Bronchus fibroblast of lung (primary cell): ENCODE measurements at places on chromosomes 7 and 10. TPM values are rescaled to one million over a fixed set of nuclear protein-coding genes. Genes with fewer than 3 reads are reported as not detected.

OGDHL gene
- under 0.01 and 0.17 TPM in 2 replicates for total RNA-seq

TIAL1 gene
- 48.1 and 48.6 TPM in 2 replicates for total RNA-seq

OR9A2 gene
- total RNA-seq, result not detected in 2 replicates

CLDN4 gene
- total RNA-seq, result 1.2 and 1.7 TPM in 2 replicates

ARMC3 gene
- not detected in 2 replicates for total RNA-seq

ARHGEF35 gene
- total RNA-seq, result 0.84 and 0.89 TPM in 2 replicates

ZNF518A gene
- total RNA-seq, result 5.5 and 5.7 TPM in 2 replicates

ADAM22 gene
- 0.30 and 0.67 TPM in 2 replicates for total RNA-seq

PDE6C gene
- not detected in 2 replicates for total RNA-seq

VSTM4 gene
- 0.34 and 0.74 TPM in 2 replicates for total RNA-seq

CCDC3 gene
- 0.34 and 0.45 TPM in 2 replicates for total RNA-seq

ANKRD2 gene
- total RNA-seq, result 0.89 and 1.0 TPM in 2 replicates

ADAM8 gene
- 1.2 and 2.0 TPM in 2 replicates for total RNA-seq

PCDH15 gene
- total RNA-seq, result not detected in 2 replicates

SLC35G1 gene
- total RNA-seq, result 2.5 and 3.4 TPM in 2 replicates

NEUROG3 gene
- total RNA-seq, result not detected in 2 replicates

IFIT1B gene
- not detected in 2 replicates for total RNA-seq

CUL2 gene
- total RNA-seq, result 18.8 and 19.9 TPM in 2 replicates

ANKRD30A gene
- total RNA-seq, result not detected in 2 replicates

GAD2 gene
- not detected in 2 replicates for total RNA-seq

CALHM1 gene
- not detected in 2 replicates for total RNA-seq

CALML5 gene
- total RNA-seq, result not detected in 2 replicates

TUBAL3 gene
- total RNA-seq, result not detected in 2 replicates

INMT gene
- 2.1 and 2.5 TPM in 2 replicates for total RNA-seq

CYP2C19 gene
- not detected in 2 replicates for total RNA-seq

OR6V1 gene
- total RNA-seq, result not detected in 2 replicates

PPP1R3A gene
- not detected in 2 replicates for total RNA-seq

GRM8 gene
- total RNA-seq, result not detected in 2 replicates

HKDC1 gene
- total RNA-seq, result under 0.01 TPM in 1 of 2 replicates, not detected in the other

CALCR gene
- total RNA-seq, result not detected in 2 replicates

TAC1 gene
- 0.15 TPM in 1 of 2 replicates, not detected in the other for total RNA-seq

SORBS1 gene
- 0.34 and 0.59 TPM in 2 replicates for total RNA-seq

MKX gene
- total RNA-seq, result 1.0 and 1.2 TPM in 2 replicates

CH25H gene
- total RNA-seq, result 0.30 and 0.34 TPM in 2 replicates

OR2A1 gene
- under 0.01 TPM in 2 replicates for total RNA-seq

DIP2C gene
- 9.5 and 10.9 TPM in 2 replicates for total RNA-seq

ELN gene
- total RNA-seq, result 0.59 and 4.2 TPM in 2 replicates

PRKAG2 gene
- 24.8 and 29.3 TPM in 2 replicates for total RNA-seq

HMX3 gene
- not detected in 2 replicates for total RNA-seq

ITPRID1 gene
- total RNA-seq, result not detected in 2 replicates

OR2A42 gene
- not detected in 2 replicates for total RNA-seq

TFR2 gene
- total RNA-seq, result 0.17 and 0.30 TPM in 2 replicates

C10orf53 gene
- not detected in 2 replicates for total RNA-seq

CACNB2 gene
- total RNA-seq, result 2.2 and 2.7 TPM in 2 replicates

KIN gene
- 4.5 and 10.1 TPM in 2 replicates for total RNA-seq

OPN1SW gene
- not detected in 2 replicates for total RNA-seq

TEX36 gene
- total RNA-seq, result not detected in 2 replicates

PKD1L1 gene
- under 0.01 TPM in 2 replicates for total RNA-seq

SPDYE9 gene
- not detected in 2 replicates for total RNA-seq

VWA2 gene
- not detected in 2 replicates for total RNA-seq

CRYGN gene
- not detected in 2 replicates for total RNA-seq

MMRN2 gene
- total RNA-seq, result 0.89 and 1.8 TPM in 2 replicates

ADCY1 gene
- 0.15 and 0.17 TPM in 2 replicates for total RNA-seq

SPDYE1 gene
- total RNA-seq, result not detected in 2 replicates

MAGI2 gene
- 1.3 and 1.5 TPM in 2 replicates for total RNA-seq

MORN4 gene
- total RNA-seq, result 6.2 and 9.4 TPM in 2 replicates

PROSER2 gene
- 4.7 and 7.3 TPM in 2 replicates for total RNA-seq

SLIT1 gene
- under 0.01 and 0.17 TPM in 2 replicates for total RNA-seq
